ENCODE measurements at places on chromosomes 5 and 9.

DNA sequence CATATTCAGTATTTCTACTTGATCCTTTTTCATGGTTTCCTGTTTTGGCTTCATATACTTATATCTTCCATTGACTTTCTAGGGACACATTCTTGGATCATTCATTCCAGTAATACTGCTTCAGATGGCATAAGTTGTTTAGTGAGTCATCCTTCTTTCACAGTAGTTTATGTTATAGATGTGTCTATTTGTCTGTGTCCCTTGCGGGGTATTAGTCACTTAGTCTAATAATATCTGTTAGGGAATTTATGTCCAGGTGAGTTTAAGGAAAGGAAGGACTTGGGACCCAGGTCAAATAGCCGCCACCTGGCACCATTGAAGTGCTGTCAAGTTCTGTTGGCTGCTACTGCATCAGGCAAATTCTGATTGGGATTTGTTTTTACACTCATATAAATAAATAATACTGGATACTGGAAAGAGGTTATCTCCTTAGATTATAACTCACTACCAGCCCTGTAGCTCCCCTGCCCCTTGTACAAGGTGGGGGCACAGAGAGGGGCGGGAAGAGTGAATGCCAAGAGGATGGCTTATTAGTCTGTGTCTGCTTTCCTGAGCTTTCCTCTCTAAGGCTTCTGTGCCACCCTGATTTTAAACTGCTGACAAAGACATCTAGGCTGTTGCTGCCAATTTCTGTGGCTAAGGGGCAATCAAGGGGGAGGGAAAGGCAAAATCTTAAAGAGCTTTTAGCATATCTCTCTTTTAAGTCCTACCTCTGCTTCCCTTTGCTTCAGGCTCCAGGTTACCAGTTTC is 64.9 kb downstream of the CDC42SE2 start:
- no peak for DNase-seq

GRCh38 chr5:66356011-66356565 is 212.0 kb downstream of the SREK1 start:
- DNase-seq: no peak

- DNase-seq: no peak
These were observed 31.1 kb upstream of the MAMDC2 start for GRCh38 chr9:70012569-70012968.

DNA sequence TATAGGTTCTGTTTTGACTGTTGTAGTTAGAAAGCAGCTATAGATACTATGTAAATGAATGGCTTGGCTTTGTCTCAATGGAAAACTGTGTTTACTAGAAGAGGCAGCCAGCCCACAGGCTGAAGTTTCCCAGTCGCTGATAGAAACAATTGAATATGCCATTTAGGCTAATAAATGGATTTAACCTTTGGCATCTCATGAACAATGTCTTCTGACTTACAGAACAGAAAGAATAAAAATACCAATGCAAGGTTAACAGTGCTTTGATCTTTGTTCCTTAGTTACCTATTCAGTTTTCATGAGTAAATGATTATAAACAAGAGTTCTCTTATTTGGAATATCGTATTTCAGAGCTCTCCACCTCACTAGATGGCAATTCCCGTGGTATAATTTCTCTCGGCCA is 120.6 kb downstream of the PAM start:
- DNase-seq: no peak

DNA sequence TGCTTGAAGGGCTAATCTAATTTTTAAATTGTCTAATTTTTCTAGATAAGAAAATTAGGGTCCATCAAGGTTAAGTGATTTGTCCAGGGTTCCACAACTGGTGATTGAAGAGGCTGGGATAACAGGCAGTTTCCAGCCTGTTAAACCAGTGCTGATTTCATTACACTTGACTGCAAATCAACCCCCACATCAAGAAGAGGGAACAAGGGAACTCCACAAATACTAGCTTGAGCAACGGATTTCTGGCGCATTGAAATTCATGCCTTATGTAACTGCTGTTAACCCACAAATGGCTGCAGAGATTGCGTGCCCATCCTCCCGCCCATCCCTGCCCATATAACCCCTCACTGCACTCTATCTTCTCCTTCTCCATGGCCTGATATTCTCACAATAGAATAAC is 10.0 kb downstream of the PLPPR1 start:
- no peak for DNase-seq

- no peak for DNase-seq
These were observed 315.3 kb downstream of the GABRG2 start for GRCh38 chr5:162382839-162383238.

GRCh38 chr5:122004201-122004600 is 42.4 kb downstream of the SRFBP1 start:
- no peak for DNase-seq

GRCh38 chr5:123807177-123807945 is 295.4 kb downstream of the CSNK1G3 start:
- DNase-seq: no peak

DNA sequence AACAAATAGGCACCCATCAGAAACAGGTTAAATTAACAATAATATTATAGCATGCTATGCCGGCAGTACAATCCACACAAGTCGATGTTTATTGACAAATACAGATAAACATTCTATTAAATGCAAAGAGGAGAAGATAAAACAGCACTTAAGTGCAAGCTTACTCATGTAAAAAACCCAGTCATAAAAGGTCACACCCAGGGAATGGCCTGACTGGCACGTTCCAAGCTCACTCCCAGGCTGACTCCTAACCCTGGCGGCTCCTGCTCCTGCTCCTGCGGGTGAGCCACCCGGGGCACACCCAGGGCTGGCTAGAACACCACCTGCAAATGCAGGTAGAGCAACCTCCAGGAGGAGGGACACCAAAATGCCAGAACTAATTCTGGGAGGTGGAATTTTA is 66.9 kb downstream of the SEMA4D start:
- DNase-seq: no peak

- DNase-seq: no peak
These were observed 29.2 kb downstream of the HOMER1 start for GRCh38 chr5:79484731-79485130.

DNA sequence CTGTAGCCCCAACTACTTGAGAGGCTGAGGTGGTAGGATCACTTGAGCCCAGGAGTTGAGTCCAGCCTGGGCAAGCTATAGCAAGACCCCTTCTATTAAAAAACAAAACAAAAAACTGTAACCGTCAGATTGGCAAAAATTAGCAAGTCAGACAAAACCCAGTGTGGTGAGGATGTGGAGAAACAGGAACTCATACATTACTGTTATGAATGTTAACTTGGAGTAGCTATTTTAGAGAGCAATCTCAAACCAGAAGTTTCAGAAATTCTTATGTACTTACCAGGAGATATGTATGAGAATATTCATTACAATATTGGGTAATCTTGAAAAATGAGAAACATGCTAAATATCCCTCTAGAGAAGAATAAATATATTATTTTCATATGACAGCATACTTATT is 120.3 kb downstream of the INVS start:
- no peak for DNase-seq

GRCh38 chr9:84900421-84900820 is 230.9 kb downstream of the NTRK2 start:
- no peak for DNase-seq

DNA sequence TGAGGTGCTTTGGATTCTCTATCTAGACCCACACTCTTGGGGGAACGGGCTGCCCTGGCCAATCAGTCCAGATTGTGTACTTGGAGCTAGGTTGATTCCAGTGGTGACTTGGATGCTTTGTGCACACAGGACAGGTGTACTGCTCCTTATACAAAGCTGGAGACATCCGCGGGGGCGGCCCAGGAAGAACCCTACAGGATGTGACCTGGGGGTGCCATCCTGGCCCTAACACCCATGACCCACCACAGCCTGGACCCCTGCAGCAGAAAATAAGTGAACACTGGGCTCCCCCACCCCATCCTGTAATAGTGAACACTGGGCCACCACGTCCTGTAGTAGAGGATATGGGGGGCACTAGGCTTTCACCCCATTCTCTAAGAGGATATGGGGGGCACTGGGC is 12.1 kb upstream of the PLEKHG4B start:
- no peak for DNase-seq

GRCh38 chr9:127833555-127833954 is 20.9 kb downstream of the ENG start:
- no peak for DNase-seq

DNA sequence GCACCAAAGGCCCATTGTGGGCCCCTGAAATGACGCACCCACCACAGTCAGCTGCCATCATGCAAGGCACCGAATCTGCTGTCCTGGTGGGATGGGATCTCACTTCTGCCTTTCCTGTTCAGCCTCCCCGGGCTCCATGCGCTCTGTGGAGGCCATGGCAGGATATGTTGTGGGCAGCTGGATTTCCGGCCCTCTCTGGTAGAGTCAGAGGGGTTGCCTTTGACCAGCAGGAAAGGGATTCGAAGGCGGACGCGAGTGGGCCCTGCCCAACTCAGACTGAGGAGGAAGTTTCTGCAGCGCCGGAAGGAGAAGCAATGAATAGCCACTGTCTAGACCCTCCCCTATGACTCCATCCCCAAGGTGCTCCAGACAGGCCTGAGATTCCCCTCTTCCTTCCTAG is 35.5 kb downstream of the GADD45G start:
- no peak for DNase-seq

DNA sequence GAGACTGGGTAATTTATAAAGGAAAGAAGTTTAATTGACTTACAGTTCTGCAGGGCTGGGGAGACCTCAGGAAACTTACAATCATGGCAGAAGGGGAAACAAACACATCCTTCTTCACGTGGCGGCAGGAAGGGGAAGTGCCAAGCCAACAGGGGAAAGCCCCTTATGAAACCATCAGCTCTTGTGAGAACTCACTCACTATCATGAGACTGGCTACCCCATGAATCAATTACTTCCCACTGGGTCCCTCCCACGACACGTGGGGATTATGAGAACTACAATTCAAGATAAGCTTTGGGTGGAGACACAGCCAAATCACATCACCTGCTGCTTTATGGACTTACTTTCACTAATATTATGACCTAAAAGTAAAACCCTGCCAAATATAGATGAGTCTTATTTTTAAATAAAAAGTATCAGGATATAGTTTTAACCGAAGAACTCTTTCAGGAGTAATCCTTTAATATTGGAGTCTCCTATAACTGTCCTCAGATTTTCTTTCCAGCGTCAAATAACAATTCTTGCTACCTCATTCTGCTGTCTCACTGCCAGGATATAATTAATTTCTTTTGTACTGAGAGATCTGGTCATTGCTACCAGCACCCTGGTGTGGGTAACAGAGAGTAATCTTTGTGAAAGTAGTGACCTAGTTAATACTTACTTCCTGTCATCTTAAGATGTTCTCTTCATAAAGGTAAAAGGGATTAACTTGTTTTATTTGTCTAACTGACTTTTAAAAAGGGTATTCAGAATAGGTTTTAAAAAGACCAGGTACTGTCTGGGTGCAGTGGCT is 68.6 kb downstream of the NLN start:
- DNase-seq: no peak

GRCh38 chr5:8013948-8014710 is 145.2 kb downstream of the MTRR start:
- no peak for DNase-seq

GRCh38 chr5:54728588-54728915 is 211.0 kb downstream of the SNX18 start:
- DNase-seq: no peak

GRCh38 chr9:17005056-17005823 is 129.6 kb upstream of the CNTLN start:
- no peak for DNase-seq

GRCh38 chr9:61670616-61671015 is 480.8 kb downstream of the SPATA31A7 start:
- no peak for DNase-seq

GRCh38 chr5:14595189-14595588 is 13.6 kb downstream of the OTULINL start:
- DNase-seq: peak; percentile 10

All from activated effector memory CD4-positive, alpha-beta T cell treated with Interleukin-2 at 50 U/mL for 16 hours (primary cell).